ENCODE measurements at places on chromosomes 2 and 18.

DNA sequence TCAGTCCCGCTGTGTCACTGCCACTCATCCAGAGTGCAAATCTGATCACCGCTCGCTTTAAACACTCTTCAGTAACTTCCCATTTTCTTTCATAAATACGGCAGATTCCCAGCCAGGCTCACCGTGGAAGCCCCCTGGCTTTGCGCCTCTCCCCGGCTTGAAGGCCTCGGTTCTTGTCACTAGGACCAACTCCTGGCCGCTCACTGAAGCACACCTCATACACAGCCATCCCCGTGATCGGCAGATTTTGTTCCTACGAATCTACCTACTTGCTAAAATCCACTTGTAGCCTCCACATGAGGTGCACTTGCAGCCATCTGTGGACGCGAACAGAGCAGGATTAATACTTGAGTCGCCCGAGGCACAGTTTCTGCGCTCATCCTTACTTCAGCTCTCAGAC, 462.4 kb upstream of the MYT1L start:
- DNase-seq = no peak

- DNase-seq = no peak
Observed at GRCh38 chr2:5372141-5372540, 320.0 kb upstream of the SOX11 start.

- DNase-seq = no peak
Observed at GRCh38 chr2:234869969-234870368, 81.8 kb upstream of the SH3BP4 start.

DNA sequence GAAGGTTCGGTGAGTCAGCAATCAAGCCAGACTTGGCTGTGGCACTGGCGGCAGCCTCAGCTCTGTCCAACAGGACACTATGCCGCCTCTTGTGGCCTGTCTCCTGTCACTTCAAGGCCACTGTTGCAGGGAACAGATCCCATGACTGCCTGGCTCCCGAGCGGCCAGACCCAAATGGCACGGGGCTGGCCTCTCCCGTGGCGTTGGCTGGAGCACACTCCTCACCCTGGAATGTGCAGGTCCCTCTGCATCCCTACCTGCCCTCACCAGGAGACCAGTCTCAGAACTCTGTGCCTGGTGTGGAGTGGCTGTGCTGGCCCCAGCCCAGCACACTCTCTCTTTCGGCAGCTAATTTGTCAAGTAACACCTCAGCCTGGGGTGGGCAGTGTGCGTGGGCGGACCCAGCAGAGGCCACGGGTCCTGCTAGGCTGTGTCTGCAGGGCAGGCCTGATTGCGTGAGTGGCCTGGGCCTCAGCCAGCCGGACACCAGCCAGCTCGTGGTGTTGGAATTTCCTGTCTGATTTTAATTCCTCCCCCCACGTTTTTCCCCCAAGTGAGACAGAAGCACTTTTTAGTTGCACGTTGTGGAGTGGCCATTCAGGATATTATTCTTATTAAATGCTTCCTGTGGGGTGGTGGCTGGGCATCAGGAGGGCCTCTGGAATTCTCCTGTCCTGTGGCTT, 179.3 kb downstream of the GLI2 start:
- peak; percentile 70 for DNase-seq

DNA sequence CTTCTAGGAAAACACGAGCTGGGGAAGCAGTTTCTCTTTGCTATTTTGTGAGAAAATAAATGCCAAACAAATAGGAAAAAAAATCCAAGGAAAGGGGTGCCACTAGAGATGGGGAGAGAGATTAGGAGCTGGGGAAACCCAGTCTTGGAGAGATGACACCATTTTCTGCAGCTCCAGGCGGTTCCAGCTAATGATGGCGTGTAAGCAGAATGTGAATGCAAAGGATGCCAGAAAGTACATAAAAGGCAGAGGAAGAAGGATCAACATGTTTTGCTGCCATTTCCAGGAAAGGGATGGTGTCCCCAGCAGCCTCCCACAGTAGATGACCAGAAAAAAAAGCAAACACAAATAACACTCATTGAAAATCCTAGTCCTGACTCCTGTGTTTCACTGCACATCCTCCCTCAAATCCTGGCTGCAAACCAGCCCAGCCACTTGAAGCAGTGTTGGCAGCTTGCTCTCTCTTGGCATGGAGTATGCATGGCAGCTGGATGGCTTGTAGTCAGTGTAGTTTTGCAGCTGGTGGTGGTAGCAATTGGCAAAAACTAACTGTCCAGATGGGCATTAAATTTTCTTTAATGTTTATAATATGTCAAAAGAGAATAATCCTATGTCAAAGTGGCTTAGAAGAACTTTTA, 93.6 kb downstream of the FTCDNL1 start:
- DNase-seq = no peak

GRCh38 chr2:204313256-204313655, 232.0 kb upstream of the PARD3B start:
- no peak for DNase-seq

GRCh38 chr18:74546007-74546406, 11.7 kb downstream of the CNDP1 start:
- DNase-seq = no peak

GRCh38 chr2:238096311-238097011, 3.7 kb upstream of the ESPNL start:
- DNase-seq = no peak

DNA sequence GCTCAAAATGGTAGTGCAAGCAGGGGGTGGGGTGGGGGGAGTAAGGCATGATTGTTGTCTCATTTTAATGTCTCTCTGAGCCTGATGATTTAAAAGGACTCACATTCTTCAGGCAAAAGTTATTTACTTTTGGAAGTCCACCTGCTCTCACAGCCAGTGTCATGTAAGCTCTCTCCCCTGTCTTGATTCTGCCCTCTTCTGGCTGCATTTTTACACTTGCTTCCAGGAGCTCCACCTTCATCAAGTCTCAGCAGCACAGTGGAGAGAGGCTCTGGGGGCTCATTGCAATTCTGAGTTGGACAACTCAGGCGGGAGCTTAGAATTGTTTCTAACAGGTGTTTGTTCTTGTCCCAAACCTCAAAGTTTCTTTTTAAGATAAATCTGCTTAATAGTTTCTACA, 39.2 kb downstream of the GNAL start:
- no peak for DNase-seq

DNA sequence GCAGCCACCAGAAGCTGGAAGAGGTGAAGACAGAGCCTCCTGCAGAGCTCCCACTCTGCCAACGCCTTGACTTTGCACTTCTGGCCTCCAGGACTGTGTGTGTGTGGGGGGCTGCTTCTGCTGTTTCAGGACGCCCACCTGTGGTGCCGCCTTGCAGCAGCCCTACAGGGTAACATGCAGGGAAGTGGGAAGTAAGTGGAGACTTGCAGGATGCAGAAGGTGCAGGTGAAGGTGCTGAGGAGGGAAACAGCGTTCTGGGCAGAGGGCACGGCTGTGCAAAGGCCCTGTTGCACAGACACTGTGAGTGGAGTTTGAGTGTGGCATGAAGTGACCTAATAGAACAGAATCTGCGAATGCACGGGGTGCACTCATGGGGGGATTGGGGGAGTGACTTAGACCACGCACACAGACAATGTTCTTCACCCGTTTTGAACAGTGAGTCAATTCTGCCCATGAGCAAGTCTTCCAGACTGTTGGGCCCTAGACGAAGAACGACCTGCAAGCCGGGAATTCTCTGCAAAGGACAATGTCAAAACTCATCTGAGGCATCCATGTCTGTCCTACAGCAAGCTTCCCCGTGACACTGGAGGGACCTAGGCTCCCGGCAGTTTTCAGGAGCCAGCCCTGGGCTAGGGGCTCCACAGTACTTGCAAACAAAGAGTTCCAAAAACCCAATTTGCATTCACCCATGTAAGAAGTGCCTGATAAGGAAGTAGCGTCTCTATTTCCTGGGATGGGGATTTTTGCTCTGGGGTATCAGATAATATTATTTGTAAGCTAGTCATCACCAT, 19.0 kb downstream of the MBP start:
- DNase-seq = no peak

DNA sequence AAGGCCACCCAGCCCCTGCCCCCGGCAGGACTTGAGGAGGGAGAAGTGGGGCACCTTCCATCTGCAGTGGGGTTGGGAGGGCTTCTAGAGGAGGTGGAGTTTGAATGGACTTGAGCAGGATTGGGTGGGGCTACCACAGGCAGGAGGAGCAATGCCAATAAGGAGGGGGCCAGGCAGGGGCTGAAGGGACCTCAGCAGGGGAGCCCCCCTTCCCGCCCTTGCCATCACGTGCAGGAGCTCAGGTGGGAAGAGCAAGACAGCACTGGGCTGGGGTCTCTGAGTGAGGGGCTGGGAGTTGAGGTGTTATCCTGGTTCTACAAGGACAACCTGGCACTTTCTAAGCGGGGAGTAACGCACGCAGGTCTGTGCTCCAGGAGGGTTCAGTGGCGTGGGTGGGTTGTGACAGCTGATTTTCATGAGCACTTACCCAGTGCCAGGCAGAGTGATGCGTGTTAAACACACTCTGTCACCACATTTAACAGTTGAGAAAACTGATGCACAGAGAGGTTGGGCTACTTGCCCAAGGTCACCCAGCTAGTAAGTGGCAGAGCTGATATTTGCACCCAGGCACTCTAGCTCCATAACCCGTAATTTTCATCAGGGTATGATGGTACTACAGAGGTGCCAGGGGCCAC, 4.8 kb downstream of the CHRND start:
- no peak for DNase-seq

- no peak for DNase-seq
Observed at GRCh38 chr2:106094131-106094841, 99.8 kb downstream of the UXS1 start.

- no peak for DNase-seq
Observed at GRCh38 chr2:236321415-236321814, 57.2 kb upstream of the ASB18 start.

GRCh38 chr2:151774506-151774905, 40.2 kb upstream of the NEB start:
- DNase-seq = peak; percentile 36

- DNase-seq = no peak
Observed at GRCh38 chr2:113209011-113209645, 35.4 kb downstream of the PSD4 start.

DNA sequence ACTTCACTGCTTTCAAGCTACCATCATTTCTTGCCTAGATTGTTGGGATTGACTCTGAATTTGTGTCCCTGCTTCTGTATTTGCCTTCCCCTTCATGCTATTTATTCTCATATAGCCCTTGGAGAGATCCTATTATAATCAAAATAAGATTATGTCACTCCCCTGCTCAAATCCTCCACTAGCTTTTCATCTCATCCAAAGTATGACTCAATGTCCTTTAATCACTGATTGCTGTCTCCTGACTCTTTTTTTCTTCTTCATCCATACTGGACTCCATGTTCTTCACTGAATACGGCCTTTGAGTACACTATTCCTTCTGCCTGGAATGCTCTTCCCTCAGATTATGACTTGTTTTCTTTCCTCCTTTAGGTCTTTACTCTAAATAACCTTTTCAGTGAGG, 5.0 kb downstream of the RBKS start:
- DNase-seq = no peak

DNA sequence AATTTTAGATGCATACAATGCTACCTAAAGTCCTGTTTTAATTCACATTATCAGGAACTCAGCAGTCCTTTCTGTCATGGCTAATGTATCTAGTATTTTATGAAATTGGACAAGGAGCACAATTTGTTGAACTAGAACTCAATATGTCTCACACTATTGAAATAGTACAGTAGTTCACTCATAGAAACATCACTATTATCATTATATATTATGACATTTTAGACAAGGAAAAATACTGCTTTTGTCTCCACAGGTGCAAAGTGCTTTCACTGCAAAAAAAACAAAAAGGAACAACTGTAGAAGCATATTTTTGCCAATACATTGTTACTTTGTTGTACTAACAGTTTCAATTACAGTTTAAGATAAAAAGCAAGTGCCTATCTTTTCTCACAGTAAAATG, 419.2 kb upstream of the CDH19 start:
- no peak for DNase-seq

DNA sequence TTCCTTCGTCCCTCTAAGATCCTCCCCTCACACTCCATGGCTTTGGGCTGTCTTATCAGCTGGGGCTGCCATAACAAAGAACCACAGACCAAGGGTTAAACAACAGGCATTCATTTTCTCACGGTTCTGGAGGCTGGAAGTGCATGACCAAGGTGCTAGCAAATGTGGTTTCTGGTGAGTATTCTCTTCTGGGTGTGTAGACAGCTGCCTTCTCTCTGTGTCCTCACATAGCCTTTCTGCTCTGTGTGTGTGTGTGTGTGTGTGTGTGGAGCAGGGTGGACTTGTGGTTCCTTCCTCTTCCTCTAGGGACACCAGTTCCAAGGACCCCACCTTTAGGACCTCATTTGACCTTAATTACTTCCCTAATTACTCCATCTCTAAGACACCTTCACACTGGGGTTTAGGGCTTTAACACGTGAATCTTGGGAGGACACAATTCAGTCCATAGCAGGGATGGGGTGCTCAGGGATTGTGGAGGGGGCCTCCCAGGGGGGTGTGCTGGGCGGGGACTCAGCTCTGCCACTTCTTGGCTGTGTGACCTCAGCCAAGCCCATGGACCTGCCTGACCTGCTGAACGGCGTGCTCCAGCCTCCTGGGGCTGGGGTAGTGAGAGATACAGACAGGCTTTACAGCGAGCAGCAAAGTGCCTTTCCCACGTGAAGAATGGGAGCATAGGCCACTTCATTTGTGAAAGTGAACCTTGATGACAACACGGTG, 38.0 kb downstream of the ACKR3 start:
- DNase-seq = peak; percentile 47

GRCh38 chr2:231201475-231201814, 3.0 kb downstream of the ARMC9 start:
- DNase-seq = no peak

- DNase-seq = no peak
Observed at GRCh38 chr2:42125841-42126594, 43.1 kb upstream of the EML4 start.

- no peak for DNase-seq
Observed at GRCh38 chr2:236631281-236631855, 61.7 kb downstream of the ACKR3 start.

DNA sequence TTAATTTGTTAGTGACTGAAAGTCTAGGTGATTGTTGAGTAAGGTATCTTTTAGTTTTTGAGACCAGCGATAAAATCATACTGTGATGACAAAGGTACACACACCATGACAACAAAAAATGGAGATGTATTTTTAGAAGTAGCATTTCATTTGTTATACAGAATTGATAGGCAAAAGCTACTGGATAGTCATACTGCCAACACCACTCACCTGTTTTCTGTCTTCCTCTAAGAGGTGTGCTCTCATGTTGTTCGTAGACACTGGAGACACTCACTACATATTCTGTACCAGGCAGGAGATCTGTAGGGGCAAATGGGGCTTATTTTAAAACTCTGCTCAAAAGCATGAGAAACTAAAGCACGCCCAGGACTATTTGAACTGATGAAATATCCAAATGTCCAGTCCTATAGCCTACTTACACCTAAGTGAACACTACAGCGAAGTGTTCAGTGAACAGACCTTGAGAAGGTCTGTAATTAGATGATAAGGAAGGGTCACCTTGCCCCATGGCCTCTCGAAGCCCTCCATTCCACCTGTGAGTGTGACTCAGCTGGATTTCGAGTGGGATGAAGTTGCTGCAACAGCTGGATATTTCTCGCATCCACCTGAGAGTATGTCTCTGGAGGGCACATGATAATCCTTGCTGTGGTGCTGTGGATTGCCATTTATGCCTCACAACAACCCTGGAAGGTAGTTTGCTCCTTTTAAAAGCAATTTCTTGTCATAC, 47.7 kb downstream of the FN1 start:
- no peak for DNase-seq
